H7 (cell line): ENCODE measurements at places on chromosomes 6 and 20.
A peak's percentile ranks its signal among the peaks of the same experiment; 100 is the strongest.

DNA sequence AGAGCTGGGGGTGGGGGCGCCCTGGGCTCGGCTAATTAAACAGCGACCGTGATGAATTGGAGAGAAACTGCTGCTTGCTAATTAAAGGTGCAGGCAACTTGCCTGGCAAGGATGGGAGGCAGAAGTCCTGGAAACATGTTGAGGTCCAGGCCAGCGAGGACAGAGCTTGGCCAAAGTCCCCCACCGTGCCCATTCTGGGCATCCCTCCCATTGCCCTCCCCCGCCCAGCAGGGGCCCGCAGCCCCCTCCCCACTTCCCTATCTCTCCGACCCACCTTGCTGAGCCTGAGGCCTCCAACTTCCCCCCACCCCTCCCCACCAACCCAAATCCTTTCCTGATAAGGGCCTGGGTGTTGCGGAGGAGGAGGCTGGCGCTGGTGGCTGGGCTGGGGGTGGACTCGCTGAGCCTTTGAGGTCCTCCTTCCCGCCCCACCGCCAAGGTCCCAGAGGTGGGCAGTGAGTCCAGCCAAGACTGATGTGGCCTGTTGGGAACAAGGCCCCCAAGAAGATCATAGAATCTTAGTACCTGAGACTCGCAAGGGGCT lies 23.3 kb downstream of the C20orf203 start:
- DNase-seq = peak; percentile 70

DNA sequence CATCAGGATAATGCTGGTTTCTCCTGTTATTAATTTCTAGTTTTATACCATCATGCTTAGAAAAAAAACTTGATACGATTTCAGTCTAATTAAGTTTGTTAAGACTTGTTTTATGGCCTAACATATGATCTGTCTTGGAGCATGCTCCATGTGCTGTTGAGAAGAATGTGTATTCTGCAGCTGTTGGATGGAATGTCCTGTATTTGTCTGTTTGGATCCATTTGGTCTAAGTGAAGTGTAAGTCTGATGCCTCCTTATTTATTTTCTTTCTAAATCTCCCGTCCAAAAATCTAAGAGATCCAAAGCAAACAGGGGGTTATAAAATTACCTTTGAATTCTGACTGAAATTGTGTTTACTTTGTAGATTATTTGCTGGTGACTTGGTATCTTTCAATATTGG lies 30.0 kb upstream of the PRND start:
- DNase-seq = no peak

DNA sequence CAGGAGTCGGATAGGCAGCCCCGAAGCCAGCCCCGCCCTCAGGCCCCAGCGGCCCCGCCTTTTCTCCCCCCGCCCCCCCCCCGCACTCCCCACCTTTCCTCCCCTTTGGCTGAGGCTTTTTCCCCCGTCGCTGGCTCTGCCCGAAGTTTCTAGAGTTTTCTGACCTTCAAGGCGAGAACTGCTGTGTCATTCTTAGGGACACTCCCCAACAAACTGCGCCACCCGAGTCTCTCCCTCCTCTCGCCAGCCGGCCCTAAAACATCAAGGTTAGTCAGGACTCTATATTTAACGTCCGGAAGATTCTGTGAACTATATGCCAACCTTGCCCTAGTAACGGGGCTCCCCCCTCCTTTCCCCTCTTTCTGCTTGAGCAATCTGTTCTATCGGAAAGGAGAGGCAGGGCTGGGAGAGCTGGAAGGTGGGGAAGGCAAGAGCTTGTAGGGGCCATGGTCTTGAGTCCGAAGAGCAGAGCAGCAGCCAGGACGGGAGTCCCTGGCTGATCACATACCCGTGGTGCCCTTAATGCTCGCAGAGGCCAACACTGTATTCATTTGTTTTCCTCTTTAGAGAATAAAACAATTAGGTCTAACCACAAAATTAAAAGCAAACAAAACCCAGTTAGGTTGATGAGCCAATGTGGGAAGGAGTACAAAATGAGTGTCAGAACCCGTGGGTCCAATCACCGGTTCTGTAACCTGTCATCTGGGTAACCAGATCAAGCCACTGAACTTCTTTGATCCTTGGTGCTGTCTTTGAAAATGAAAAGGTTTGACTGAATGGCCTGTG lies 5.3 kb upstream of the HSPA1B start:
- peak; percentile 90 for DNase-seq

- DNase-seq = no peak
Observed at GRCh38 chr6:36791521-36792135, 47.6 kb downstream of the CPNE5 start.

DNA sequence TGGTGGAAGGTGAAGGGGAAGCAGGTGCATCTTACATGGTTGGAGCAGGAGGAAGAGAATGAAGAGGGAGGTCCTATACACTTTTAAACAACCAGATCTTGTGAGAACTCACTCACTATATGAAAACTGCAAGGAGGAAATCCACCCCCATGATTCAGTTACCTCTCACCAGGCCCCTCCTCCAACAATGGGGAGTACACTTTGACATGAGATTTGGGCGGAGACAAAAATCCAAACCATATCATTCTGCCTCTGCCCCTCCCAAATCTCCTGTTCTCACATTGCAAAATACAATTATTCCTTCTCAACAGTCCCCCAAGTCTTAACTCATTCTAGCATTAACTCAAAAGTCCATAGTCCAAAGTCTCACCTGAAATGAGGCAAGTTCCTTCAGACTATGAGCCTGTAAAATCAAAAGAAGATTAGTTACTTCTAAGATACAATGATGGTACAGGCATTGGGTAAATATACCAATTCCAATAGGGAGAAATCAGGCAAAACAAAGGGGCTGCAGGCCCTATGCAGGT lies 60.5 kb downstream of the EDN1 start:
- DNase-seq = no peak

- DNase-seq = no peak
Observed at GRCh38 chr20:1576641-1577040, 19.1 kb upstream of the SIRPD start.

DNA sequence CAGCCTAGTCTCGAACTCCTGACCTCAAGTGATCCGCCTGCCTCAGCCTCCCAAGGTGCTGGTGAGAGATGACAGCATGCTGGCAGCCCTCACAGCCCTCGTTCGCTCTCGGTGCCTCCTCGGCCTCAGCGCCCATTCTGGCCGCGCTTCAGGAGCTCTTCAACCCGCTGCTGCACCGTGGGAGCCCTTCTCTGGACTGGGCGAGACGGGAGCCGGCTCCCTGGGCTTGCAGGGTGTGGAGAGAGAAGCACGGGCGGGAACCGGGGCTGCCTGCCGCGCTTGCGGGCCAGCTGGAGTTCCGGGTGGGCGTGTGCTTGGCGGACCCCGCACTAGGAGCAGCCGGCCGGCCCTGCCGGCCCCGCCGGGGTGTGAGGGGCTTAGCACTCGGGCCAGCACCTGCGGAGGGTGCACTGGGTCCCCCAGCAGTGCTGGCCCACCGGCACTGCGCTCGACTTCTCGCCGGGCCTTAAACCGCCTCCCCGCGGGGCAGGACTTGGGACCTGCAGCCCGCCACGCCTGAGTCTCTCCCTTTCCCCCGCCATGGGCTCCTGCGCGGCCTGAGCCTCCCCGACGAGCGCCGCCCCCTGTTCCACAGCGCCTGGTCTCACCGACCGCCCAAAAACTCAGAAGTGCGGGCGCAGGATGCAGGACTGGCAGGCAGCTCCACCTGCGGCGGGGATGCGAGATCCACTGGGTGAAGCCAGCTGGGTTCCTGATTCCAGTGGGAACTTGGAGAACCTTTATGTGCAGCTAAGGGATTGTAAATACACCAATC lies 31.5 kb upstream of the RANBP9 start:
- DNase-seq = no peak

DNA sequence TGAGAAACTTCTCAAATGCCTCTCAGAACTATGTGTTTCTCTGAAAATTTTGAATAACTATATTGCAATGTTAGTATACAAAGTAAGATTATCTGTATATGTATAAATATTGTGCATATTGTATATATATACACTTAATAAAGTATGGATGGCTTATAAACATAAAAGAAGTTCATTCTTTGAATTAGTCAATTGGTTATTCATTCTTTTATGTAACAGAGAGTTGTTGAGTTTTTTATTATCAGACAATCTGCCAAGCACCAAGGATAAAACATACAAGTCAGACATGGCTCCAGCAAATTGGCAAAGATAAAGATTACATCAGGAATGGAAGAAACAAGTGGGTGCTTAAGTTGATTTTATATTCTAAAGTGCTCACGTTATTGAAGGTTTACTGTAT lies 289.1 kb upstream of the EYS start:
- DNase-seq = no peak

DNA sequence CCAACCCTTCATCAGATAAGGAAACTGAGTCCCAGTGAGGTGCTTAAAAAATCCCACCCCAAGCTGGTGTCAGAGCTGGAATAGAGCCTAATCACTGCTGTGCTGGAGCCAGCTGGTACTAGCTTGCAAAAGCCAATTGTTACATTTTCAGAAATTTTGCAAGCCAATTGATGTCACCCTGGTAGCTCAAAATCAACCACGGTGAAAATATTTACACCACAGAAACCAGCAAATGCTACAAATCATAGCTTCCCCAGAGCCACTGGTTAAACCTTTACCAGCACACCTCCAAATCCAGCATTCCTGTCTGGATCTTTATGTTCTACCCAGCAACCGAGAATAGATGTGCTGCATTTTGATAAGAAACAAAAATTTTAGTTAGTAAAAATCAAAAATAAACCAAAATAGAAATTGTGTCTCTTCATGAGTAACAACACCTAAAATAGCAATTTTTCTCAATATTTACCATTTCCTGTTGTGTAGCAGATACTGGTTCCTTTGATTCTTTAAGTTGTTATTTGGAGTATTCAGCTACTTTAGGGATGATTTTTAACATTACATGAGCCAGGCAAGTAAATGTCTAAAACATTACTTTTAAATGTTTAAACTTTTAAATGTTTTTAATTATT lies 7.2 kb upstream of the LCA5 start:
- DNase-seq = no peak

- no peak for DNase-seq
Observed at GRCh38 chr6:163839296-163839695, 424.8 kb downstream of the QKI start.

- DNase-seq = peak; percentile 33
Observed at GRCh38 chr20:9514072-9514460, 324 bp upstream of the LAMP5 start.

GRCh38 chr6:139608466-139609261 lies 234.2 kb upstream of the CITED2 start:
- no peak for DNase-seq

DNA sequence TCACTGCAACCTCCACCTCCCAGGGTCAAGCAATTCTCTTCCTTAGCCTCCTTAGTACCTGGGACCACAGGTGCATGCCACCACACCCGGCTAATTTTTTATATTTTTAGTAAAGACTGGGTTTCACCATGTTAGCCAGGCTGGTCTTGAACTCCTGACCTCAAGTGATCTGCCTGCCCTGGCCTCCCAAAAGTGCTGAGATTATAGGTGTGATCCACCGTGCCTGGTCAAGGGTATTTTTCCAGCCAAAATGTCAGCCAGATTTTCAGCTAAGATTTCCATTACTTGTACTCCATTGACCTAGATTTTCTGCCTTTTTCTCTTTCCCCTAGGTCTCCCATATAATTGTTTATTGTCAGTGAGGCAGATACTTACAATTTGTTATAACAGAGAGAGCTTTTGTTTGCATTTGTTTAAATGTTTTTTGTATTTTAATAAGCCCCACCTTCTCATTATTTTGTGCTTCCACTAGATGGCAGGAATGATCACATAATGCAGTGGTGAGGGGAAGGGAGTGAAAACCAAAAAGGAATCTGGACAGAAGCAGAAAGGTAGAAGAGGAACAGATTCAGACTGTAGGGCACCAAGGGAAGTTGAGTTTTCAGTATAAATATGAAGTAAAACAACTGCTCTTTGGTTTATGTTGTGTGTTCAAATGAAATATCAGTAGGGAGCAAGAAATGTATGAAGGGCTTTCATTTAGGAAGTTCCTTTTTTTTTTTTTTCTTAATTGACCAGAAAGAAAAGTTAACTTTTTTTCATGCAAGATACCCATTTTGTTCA lies 29.7 kb downstream of the RPF2 start:
- DNase-seq = peak; percentile 70

- peak; percentile 20 for DNase-seq
Observed at GRCh38 chr6:32075781-32076180, 33.4 kb downstream of the TNXB start.

DNA sequence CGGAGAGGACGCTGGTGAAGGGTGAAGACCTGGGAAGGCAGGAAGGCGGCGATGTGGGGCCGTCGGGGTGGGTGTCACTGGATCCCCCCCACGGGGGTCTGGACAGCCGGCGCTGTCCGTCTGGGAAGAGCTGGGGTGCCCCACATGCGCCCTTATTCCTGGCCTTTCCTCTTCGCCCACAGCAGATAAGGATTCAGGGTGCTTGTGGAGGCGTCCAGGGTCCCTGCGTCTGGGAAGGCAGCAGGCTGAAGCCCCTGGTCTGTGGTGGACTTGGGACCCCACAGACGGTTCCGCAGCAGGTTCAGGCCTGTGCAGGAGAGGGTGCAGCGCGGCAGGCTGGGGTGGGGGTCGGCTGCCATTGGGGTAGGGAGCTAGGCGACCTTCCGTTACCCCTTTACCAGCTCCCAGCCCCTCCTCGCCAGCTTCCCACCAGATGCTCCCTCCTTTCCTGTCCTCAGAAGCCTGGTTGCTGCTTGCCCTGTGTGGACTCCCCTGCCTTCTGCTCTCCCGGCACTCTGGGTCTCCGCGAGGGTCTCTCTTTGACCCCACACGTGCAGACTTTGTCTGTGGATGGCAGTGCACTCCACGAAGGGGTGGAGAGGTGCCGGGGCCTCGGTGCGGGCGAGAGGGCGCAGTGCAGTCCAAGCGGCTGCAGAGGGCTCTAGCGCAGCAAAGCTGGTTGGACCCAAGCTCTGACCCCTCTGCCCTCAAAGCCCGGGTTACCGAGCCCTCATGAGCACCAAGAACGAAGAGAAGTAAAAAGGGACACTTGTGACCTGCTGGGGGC lies 2.1 kb upstream of the GATA5 start:
- DNase-seq = peak; percentile 85

DNA sequence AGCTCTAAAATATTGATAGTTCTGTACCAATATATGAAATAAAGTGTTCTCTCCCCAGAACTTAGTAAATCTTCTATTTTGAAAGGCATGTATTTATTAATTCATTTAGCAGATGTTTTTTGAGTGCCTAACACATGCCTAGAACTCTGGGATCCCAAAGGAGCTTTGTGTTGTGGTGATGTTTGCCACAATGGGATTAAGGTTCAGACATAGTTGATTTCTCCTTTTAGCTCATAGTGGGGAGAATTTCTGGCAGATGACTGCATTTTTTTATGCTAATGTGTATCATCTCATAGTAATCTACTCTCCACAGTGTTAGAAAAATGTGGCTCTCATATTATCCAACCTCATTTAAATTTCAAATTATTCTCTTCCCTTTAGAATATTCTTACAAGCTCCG lies 21.7 kb downstream of the MYB start:
- no peak for DNase-seq

DNA sequence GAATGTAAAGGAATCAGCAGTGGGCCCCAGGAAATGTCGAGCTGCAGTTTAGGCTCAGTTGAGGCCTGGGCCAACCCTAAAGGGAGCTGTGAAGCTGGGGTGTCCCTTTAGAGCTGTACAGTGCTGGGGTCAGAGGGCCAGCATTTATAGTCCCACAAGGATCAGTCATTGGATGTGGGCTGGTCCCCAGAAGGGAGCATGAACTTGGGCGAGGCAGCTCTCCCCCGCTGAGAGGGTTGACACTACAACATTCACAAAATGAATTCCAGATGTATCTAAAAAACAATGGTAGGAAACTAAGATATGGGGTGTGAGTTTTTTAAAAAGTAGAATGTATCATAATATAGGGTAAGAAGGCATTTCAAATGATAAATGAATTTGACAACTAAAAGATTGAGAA lies 29.7 kb upstream of the TMX4 start:
- DNase-seq = no peak
